HS-5 (cell line): ENCODE measurements at places on chromosomes 16 and 17.

GRCh38 chr16:76816475-76816874 lies 374.5 kb upstream of the MON1B start:
- no peak for DNase-seq

GRCh38 chr17:33520426-33521330 lies 227.6 kb upstream of the ASIC2 start:
- no peak for DNase-seq

GRCh38 chr16:56708525-56709442 lies 21.1 kb upstream of the NUP93 start:
- DNase-seq = no peak

GRCh38 chr17:42670789-42671657 lies 5.8 kb downstream of the PLEKHH3 start:
- DNase-seq = no peak

DNA sequence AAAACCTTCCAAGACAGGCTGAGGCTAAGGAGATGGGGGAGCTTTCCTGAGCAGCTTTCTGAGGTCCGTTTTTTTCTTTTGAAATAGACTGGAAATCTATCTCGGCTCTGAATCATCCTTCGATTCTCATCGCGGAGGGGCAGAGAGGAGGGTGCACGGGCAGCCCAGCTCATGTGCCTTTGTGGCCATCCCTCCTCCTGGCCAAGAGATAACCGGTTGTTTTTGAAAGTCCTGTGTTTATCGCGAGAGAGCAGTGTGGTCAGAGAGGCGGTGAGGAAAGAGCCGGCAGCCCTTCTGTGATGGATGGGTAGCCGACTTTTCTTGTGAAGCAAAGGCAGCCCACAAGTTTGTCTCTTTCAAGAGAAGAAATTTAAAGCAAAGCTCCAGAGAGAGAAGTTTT lies 191.6 kb downstream of the CCDC182 start:
- no peak for DNase-seq

DNA sequence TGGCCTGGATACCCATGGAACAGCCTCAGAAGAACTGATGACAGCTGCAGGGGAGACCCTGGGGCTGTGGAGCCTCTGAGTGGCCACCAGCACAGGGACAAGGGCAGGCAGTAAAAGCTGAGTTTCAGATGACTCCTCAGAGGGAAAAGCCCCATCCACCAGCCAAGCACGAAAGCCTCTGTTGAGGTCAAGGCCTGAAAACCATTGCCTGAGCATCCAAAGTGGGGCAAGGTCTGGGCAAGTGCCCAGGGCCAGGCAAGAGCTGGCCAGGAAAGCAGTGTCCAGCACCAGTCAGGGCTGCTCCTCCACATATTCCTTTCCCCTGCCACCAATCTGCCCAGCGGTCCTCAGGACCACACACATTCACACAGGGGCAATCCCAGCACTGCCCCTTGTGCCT lies 16.4 kb downstream of the ATP6V0D1 start:
- no peak for DNase-seq
